Chondrocyte (in vitro differentiated cells): ENCODE measurements at places on chromosomes 7 and 10. TPM values are rescaled to one million over a fixed set of nuclear protein-coding genes. Genes with fewer than 3 reads are reported as not detected.
A peak's percentile ranks its signal among the peaks of the same experiment; 100 is the strongest.

GRCh38 chr10:112711366-112711765 is 238.7 kb upstream of the TCF7L2 start:
- H3K4me3 ChIP-seq, result no peak overlapping the region
- no peak overlapping the region for H3K27ac ChIP-seq
- H3K36me3 ChIP-seq, result peaks cover 4% of the 10 kb centered on the region
- peaks cover 17% of the 10 kb centered on the region for H3K4me1 ChIP-seq
- no peaks in the 10 kb centered on the region for H3K27me3 ChIP-seq

- no peaks in the 10 kb centered on the region for H3K27me3 ChIP-seq
- no peak for DNase-seq
- no peak overlapping the region for H3K27ac ChIP-seq
- H3K4me1 ChIP-seq, result peaks cover 5% of the 10 kb centered on the region
- H3K36me3 ChIP-seq, result peaks cover 10% of the 10 kb centered on the region
These were observed 2.4 kb downstream of the TMEM140 start for GRCh38 chr7:135150072-135150782.

- peaks cover 23% of the 10 kb centered on the region for H3K4me1 ChIP-seq
- peaks cover 1% of the 10 kb centered on the region for H3K36me3 ChIP-seq
- H3K27me3 ChIP-seq, result no peaks in the 10 kb centered on the region
- H3K4me3 ChIP-seq, result no peak overlapping the region
- no peak for DNase-seq
These were observed 354.8 kb upstream of the SEMA3A start for GRCh38 chr7:84549409-84549808.

The CYP26A1 gene
- total RNA-seq, result 0.47 to 1.9 TPM (median 0.49 TPM) in 3 replicates

GRCh38 chr10:76357726-76358415 is 926.4 kb downstream of the LRMDA start:
- no peaks in the 10 kb centered on the region for H3K36me3 ChIP-seq
- no peak overlapping the region for H3K4me3 ChIP-seq
- no peak overlapping the region for H3K27ac ChIP-seq
- H3K27me3 ChIP-seq, result no peaks in the 10 kb centered on the region
- H3K4me1 ChIP-seq, result peaks cover 9% of the 10 kb centered on the region

GRCh38 chr10:20330246-20330645 is 514.0 kb downstream of the PLXDC2 start:
- H3K27ac ChIP-seq, result no peak overlapping the region
- H3K4me1 ChIP-seq, result no peaks in the 10 kb centered on the region
- no peaks in the 10 kb centered on the region for H3K27me3 ChIP-seq
- no peaks in the 10 kb centered on the region for H3K36me3 ChIP-seq
- H3K4me3 ChIP-seq, result no peak overlapping the region
- no peak for DNase-seq

GRCh38 chr7:2388637-2388954 is 14.8 kb upstream of the CHST12 start:
- H3K27me3 ChIP-seq, result no peaks in the 10 kb centered on the region
- H3K36me3 ChIP-seq, result no peaks in the 10 kb centered on the region

- peaks cover 11% of the 10 kb centered on the region for H3K4me1 ChIP-seq
- H3K4me3 ChIP-seq, result no peak overlapping the region
- H3K36me3 ChIP-seq, result peaks cover 28% of the 10 kb centered on the region
- DNase-seq, result no peak
- H3K27ac ChIP-seq, result peak overlapping the region; percentile 9
- no peaks in the 10 kb centered on the region for H3K27me3 ChIP-seq
These were observed 38.7 kb downstream of the RAB18 start for GRCh38 chr10:27542812-27543211.

DNA sequence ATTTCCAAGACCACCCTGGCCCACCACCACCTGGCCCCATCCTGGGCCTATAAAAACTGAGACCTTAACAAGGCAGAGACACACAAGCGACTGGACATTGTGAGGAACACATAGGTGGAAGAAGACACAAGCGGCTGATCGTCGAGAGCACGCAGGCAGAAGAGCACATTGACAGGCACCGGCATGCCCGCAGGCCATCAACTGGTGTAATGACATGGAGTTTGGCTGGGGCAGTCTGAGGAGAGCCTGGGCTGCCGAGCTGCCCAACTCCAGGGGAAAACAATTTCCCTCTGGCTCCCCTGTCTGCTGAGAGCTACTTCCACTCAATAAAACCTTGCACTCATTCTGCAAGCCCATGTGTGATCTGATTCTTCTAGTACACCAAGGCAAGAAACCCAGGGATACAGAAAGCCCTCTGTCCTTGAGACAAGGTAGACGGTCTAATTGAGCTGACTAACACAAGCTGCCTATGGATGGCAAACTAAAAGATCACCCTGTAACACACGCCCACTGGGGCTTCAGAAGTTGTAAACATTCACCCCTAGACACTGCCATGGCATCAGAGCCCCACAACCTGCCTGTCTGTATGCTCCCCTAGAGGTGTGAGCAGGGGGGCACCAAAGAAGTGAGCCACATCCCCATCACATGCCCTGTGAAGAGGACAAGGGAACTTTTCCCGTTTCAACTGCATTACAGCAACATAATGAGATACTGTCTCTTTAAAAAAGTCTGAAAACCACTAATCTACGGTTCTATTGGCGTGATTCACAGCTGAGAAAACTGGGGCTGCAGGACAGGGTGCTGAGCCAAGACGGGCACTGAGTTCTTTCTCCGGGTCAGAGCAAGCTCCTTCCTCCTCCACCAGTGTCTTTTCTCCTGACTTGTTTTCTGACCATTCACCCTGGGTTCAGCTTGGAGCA is 18.5 kb upstream of the TNS3 start:
- peak overlapping the region; percentile 96 for H3K27ac ChIP-seq
- peaks cover 66% of the 10 kb centered on the region for H3K4me1 ChIP-seq
- H3K4me3 ChIP-seq, result peak overlapping the region; percentile 52
- no peaks in the 10 kb centered on the region for H3K27me3 ChIP-seq

DNA sequence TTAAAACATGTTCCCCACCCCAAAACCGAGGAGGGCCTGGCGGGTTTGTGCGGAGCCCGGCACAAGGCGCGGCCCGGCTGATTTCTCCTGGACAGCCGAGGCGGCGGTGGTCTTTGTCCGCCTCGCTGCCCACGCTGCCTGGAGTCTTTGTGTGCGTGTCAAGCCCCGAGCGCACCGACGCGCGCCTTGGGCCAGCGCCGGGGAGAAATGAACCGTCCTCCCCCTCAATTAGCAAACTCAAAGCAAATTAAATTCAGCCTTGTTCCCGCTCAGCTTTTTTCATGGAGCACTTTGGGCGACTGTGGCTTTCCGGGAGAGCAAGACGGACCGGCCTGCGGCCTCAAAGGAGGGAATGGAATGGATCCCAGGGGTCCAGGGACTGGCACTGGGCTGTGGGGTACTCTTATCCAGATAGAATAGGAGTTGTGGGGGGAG is 4.1 kb downstream of the EMX2 start:
- H3K4me1 ChIP-seq, result peaks cover 31% of the 10 kb centered on the region
- H3K27ac ChIP-seq, result no peak overlapping the region
- H3K36me3 ChIP-seq, result peaks cover 3% of the 10 kb centered on the region
- DNase-seq, result no peak
- H3K4me3 ChIP-seq, result no peak overlapping the region
- H3K27me3 ChIP-seq, result peaks cover 72% of the 10 kb centered on the region

The LIPJ gene
- total RNA-seq, result not detected in 3 replicates

The FAM25G gene
- total RNA-seq, result not detected in 3 replicates

The HPSE2 gene
- not detected in 3 replicates for total RNA-seq

- H3K4me1 ChIP-seq, result no peaks in the 10 kb centered on the region
- no peak overlapping the region for H3K27ac ChIP-seq
- H3K36me3 ChIP-seq, result peaks cover 5% of the 10 kb centered on the region
- H3K27me3 ChIP-seq, result no peaks in the 10 kb centered on the region
These were observed 15.9 kb downstream of the SRGN start for GRCh38 chr10:69103784-69104183.
